ENCODE measurements at places on chromosomes 3 and 15.
A peak's percentile ranks its signal among the peaks of the same experiment; 100 is the strongest.

- DNase-seq, result no peak
Observed at GRCh38 chr15:40241269-40242212, 2.7 kb downstream of the PAK6 start.

DNA sequence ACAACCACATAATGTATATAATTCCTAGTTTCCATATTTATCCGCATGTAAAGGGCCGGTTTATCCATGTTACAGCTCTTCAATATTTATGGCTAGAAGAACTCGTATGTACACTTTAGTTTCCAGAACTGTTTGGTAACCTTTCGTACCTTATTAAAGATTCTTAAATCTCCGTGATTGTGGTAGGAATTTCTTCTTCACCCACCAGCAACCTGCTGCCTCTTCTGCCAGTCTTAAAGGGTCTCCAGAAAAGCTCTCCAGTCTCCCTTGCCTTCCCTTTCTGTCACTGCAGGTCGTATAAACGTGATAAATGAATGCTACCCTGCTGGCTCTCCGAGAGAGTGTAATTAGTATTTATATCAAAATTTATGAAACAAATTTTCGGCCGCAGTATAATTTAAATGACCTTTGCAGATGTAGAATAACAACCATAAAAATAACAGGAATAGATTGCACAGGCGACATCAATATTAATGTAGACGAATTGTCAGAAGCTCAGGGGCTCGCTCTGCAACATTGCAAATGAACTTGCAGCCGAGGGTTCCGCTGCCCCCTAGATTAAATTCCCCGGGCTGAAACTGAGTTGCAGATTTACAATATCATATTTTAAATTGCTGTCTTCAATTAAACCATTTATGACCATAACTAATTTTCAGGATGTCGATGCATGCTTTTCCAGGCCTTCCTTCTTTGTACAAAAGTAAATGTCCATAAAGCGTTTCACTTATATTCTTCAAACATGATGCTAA is 5.4 kb downstream of the ZIC1 start:
- no peak for DNase-seq

DNA sequence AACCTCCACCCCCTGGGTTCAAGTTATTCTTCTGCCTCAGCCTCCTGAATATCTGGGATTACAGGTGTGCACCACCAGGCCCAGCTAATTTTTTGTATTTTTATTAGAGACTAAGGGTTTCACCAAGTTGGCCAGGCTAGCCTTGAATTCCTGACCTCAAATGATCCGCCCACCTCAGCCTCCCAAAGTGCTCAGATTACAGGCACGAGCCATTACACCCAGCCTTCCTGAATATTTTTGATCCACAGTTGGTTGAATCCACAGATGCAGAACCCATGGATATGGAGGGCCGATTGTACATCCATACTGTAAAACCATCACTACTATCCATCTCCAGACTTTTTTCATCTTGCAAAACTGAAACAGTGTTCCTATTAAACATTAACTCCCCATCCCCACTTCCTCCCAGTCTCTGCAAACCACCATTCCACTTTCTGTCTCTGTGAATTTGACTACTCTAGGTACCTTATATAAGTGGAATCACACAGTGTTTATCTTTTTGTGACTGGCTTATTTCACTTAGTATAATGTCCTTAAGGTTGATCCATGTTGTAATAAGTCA is 8.2 kb upstream of the TMEM62 start:
- DNase-seq, result no peak

- no peak for DNase-seq
Observed at GRCh38 chr3:60708191-60708975, 542.9 kb downstream of the FHIT start.

DNA sequence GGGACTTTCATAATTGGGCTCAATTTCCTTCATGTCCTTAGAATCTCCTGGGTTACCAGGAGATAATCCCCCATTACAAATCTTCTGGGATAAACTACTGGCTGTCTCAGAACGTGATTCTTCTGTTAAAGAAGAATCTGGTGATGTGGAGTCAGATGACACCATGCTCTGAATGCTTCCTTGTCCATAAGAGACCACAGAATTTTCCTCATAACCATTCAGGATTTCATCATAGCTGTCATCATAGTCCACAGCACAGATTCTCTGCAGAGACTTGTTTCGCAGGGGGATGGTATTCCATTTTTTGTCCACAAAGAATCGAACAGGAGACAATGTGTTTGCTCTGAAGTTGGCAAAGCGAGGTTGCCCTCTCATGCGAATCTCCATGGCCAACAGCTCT is 109.8 kb upstream of the TSPAN3 start:
- DNase-seq, result no peak

DNA sequence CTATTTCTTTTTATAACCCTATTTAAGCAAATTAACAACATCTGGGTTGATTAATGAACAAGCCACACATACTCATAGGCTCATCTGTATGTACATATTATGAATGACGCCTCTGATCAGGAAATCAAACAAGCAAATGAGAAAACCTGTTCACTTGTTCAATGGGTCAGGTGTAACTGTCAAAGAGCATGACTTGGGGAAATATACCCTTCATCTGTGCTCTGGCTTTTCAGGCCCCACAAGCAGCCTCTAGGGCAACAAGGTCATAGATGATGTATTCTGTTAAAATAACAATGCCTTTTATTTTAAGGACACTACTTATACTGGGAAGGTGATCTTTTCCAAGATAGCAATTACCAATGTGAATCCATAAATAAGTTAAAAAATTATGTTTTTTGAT is 102.0 kb downstream of the RBMS3 start:
- no peak for DNase-seq

- DNase-seq, result no peak
Observed at GRCh38 chr3:65953301-65953812, 85.4 kb downstream of the MAGI1 start.

- DNase-seq, result no peak
Observed at GRCh38 chr15:98923171-98923570, 84.4 kb downstream of the PGPEP1L start.

GRCh38 chr3:2872884-2873283 is 237.3 kb downstream of the IL5RA start:
- no peak for DNase-seq

DNA sequence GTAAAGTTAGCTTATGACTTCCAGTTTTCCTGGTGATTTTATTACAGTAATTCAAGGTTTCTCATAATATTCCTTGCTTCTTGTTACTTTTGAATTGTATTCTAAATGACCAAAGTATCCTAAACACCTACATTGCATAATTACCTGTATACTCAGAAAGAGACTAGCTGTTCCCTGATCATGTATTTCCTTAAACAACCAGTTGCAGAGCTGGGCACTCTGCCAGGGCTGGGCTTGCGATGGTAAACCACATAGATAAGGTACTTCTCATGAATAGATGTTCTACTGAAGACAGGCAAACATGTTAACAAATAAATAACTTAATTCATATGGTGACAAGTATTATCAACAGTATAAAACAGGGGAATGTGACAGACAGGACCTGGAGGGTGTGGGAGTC is 142.3 kb upstream of the WNT5A start:
- DNase-seq, result peak; percentile 77

DNA sequence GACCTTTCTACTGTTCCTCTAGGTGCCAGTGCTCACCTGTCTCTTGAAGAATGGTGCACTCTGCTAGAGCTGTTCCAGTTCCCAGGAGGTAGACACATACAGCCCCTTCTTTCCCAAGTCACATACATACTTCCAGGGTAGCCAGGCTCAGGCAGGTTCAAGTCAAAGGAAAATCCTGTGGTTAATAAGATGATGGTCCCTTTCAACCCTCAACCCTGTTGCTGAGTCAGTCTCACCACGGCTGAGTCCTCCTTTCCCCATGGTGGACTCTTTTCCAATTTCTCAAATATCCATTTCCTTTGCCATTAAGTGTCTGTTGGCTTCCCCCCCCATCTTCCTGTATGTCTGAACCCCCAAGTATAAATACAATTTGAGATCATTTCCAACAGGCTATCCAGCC is 56.1 kb upstream of the ACAN start:
- no peak for DNase-seq

DNA sequence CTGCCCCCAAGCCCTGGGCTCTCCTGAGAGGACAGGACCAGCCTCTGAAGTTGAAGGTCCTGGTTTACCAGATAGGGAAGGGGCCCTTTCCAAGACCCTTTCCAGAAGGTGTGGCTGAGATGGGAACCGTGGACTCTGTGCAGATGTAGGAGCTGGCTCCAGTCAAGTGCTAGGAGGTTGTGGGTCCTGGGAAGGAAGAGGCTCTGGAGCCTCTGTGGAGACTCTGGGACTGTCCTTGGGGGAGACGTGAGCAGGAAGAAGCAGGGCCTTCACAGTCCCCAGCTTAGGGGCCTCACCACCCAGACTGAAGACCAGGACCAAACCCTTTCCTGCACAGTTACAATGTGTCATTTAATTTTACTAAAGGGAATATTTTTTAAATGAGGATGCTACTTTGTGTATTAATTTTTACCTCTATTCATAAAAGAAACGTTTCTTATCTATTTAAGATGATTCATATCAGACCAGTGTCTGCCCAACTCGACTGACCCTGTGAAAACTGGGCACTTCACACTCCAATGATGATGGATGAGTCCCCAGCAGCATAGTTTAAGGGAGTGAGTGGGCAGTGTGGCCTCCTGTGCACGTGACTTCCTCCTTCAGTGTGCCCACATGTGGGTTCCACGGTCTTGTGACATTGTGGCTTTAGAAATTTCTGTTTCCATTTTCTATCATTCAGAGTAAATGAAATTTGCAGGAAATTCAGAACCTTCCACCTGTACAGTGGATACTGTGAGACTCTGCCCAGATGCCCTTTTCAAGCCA is 10.9 kb downstream of the CCR5AS start:
- peak; percentile 72 for DNase-seq

DNA sequence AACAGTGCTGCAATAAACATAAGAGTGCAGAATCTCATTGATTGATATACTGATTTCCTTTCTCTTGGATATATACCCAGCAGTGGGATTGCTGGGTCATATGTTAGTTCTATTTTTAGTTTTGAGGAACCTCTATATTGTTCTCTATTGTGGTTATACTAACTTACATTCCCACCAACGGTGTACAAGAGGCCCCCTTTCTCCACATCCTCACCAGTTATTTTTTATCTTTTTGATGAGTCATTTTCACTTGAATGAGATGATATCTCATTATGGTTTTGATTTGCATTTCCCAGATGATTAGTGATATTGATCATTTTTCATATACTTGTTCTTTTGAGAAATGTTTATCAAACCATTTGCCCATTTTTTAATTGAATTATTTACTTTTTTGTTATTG is 12.4 kb upstream of the IREB2 start:
- DNase-seq, result peak; percentile 83

- no peak for DNase-seq
Observed at GRCh38 chr15:23420806-23421575, 26.1 kb downstream of the GOLGA6L2 start.

DNA sequence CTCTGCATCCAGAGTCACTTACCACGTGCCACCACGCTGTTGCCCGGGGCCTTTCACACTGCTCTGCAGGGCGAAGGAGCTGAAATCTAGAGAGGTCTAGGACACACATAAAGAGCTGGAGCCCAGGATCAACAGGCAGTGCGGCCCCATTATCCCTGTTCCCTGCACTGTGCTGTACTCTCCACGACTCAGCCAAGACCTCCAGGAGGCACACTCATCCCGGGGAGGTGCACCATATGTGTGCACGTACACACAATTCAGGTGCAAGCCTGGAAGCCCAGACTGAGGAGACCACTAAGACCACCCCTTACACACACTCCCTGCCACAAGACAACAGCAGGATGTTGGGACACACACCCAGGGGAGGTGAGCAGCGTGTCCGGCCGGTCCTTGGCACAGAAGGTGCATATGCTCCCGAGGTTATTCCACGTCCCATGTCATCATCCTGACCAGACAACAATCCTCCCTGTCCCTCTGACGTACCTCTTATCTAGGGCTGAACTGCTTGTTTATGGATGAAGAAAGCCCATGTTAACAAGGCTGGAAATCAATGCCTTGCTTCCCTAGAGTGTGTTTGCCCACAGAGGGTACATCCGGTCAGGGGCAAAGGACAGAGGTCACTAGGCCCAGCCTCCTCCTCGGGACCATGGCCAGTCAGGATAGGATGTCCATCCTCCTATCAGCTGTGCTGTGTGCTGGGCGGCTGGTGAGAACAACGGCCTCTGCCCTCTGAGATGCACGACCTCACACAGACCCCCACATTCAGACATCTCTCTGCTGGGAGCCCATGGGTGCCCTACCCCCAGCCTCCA is 16.1 kb downstream of the KLF15 start:
- no peak for DNase-seq

GRCh38 chr3:149015393-149015792 is 24.1 kb downstream of the GYG1 start:
- no peak for DNase-seq

GRCh38 chr15:96972201-96972600 is 641.7 kb downstream of the NR2F2 start:
- no peak for DNase-seq

DNA sequence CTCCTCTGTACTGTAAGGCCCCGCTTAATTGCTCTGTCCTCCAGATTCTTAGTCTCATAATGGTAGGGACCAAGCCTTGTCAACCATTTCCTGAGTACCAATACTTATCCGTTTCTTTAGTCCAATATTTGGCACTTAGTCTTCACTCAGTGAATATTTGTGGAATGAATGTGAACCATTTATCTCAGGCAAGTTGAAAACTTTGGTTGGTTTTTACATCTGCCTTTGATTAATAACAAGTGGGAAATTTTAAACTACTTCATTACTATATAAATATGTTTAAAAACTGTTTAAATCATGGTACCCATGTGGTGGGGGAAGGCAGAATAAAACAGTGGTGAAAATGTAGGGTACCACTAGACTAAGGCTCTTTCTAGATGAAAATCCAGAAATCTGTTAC is 15.2 kb downstream of the CA12 start:
- DNase-seq, result no peak

DNA sequence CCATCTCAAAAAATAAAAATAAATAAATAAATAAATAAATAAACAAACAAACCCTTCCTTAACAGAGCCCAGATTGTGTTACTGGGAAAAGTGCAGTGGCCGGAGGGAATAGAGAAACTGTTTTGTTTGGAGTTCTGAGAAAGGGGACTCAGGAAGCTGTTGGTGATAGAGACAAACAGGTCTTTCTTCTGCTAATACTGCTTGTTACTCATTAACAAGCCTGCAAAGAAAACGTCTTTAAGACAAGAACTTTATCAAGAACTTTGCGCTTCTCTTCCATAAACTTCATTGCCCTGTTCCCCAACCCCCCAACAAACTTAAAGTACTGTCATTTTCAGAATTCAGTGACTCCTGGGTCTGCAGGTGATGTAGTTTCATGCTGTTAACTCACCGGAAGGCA is 68.8 kb upstream of the GSK3B start:
- no peak for DNase-seq

DNA sequence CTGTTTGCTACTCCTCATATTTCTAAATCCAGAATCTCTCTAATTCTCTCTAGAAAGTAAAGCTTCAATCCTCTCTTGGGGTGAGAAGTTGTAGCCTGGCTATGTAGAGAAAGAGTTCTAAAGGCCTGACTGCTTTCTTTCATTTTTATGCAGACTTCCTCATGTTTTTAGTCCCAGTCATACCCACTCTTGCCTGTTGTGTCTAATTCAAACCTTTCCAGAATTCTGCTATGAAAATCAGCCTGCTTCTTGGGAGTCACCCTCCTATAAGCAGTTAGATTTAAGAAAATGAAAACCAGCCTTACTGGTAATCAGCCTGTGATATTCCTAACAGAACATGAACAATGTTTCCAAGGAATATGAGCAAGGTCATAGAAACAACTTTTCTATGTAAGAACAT is 14.8 kb upstream of the ZNF639 start:
- no peak for DNase-seq

Measured in hematopoietic multipotent progenitor cell treated with erythropoietin and hydrocortisone succinate and interleukin-3 and kit ligand, for 4 days (in vitro differentiated cells).